ENCODE measurements at places on chromosomes 2 and 18.

GRCh38 chr2:160232905-160233475, 32.9 kb upstream of the ITGB6 start:
- no peak for DNase-seq

- DNase-seq, result no peak
Observed at GRCh38 chr18:28511413-28511821, 334.5 kb upstream of the CDH2 start.

- no peak for DNase-seq
Observed at GRCh38 chr2:37984589-37984988, 59.5 kb downstream of the RMDN2 start.

DNA sequence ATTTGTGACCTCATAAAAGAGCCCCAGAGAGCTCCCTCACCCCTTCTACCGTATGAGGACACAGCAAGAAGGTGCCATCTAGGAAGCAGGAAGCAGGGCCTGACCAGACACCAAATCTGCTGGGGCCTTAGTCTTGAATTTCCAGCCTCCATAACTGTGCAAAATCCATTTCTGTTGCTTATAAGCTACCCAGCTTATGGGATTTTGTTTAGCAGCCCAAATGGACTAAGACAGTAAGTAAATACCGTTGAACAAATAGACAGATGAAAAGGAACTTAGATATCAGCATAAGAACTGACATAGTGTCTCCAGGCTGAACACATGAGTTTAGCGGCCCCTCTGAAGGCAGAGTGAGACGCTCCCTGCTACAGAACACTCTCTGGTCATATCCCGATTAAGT, 130.9 kb downstream of the UXS1 start:
- no peak for DNase-seq

DNA sequence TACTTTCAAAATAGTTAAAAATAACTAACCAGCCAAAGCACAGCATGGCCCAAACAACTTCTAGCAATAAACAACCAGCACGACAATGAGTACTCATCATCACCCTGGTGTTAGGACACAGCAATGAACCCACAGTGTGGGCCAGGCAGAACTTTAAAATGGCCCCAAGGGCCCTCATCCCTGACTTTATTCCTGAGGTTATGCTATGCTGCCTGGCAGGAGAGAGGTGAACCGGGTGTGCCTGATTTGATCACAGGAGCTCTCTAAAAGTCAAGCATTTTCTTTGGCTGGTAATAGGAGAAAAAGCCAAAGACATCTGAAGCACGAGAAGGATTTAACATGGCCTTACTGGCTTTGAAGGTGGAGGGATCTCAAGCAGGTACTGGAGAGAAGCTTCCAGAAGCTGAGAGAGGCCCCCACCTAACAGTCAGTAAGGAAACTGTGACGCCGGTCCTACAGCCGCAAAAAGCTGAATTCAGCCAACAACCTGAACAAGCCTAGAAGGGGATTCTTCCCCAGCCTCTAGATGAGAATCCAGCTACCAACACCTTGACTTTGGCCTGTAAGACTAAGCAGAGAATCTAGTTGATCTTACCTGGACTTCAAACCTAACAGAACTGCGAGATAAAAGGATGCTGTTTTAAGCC, 115.4 kb downstream of the DDX1 start:
- no peak for DNase-seq

GRCh38 chr2:155930312-155930711, 402.2 kb downstream of the NR4A2 start:
- DNase-seq, result no peak

- DNase-seq, result no peak
Observed at GRCh38 chr2:159225025-159226016, 61.2 kb downstream of the WDSUB1 start.

DNA sequence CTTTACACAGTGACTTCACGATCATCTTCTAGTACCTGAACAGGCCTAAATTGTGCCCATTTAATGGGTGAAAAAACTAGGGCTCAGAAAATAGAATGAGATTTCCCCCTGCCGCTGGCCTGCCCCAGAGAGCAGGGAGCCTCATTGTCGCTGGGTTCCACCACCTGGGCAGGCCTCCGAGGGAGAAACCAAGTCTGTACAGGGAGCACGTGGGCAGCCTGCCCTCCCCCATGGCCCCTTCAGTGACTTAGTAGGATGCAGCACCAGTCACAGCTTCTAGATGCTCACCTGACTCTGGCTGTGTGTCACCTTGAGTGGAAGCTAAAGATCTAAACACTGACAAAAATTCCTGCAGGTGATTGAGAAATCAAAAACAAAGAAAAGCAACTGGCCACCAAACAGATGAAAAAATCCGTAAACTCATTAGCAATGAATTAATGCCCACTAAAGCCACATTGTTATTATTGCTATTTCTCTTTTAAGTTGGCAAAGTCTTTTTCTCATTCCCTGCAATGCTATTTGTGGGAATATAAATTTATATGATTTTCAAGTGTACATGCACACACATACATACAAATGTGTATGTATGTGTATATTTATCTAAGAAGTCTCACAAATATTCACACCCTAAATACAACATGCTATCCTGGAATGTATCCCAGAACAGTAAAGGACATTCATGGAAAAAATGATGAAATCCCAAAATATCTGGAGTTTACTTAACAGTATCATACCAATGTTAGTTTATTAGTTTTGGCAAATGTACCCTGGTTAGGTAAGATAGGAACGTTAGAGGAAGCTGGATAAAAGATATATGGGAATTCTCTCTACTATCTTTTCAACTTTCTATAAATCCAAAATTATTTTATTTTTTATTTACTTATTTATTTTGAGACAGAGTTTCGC, 18.7 kb upstream of the ASPRV1 start:
- no peak for DNase-seq

- no peak for DNase-seq
Observed at GRCh38 chr2:177404243-177404642, 11.7 kb downstream of the AGPS start.

GRCh38 chr2:28217042-28217740, 175.5 kb upstream of the FOSL2 start:
- DNase-seq, result no peak

- DNase-seq, result no peak
Observed at GRCh38 chr18:27685807-27686412, 491.0 kb downstream of the CDH2 start.

GRCh38 chr2:105691947-105692390, 52.7 kb upstream of the NCK2 start:
- no peak for DNase-seq

DNA sequence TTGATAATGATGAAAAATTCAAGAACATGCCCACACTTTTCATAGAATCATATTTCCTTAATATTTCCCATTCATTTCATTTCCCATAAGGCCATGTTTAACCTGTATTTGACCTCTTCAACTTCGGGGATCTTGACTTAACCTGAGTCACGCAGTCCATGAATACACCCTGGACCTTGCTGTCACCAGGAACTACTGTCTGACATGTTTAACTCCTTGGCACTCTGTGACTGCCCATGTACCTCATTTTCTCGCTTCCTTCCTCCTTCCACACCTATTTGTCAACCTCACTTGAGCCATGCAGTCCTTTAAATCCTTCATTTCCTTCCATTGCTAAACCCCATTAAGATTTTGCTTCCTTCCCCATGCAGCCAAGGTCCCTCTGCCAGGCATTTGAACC, 16.3 kb downstream of the ABCB11 start:
- DNase-seq, result no peak

DNA sequence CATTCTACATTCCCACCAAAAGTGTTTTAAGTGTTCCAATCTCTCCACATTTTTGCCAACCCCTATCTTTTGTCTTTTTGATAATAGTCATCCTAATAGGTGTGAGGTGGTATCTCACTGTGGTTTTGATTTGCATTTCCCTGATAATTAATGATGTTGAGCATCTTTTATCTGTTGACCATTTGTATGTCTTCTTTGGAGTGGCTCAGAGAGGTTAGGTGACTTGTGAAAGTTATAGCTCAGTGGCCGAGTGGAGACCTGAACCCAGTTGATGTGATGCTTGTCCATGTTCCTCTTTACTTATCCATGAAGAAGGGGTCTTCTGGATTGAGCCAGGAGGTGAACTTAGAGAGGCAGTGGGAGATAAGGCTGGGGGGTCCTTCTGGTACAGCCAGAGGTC, 78.8 kb downstream of the DDX1 start:
- DNase-seq, result no peak

DNA sequence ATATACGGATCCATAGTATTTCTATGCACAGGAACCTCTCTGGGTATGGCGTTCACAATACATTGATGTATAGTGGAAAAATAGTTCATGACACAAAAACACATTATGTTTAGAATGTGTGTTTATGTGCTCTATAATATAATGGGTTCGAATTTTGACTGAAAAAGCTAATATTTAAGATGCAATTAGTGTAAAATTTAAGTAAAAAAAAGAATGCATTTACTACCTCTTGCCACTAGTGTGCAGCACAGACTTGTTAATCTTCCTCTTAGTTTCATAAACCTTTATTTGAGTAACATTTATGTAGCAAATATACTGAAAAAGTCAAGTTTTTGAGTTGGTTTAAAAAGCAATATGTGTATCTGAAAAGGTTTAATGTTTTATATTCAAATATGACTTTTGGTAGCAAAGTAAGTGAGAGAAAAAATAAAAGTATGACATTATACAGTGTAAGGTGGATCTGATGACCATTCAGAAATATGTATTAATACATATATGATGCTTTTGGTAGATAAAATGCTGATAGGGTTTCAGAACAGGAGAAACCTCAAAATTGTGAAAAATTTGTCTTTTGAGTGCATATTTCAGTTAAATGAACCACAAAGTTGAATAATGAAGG, 49.4 kb downstream of the CCDC102B start:
- DNase-seq, result no peak

DNA sequence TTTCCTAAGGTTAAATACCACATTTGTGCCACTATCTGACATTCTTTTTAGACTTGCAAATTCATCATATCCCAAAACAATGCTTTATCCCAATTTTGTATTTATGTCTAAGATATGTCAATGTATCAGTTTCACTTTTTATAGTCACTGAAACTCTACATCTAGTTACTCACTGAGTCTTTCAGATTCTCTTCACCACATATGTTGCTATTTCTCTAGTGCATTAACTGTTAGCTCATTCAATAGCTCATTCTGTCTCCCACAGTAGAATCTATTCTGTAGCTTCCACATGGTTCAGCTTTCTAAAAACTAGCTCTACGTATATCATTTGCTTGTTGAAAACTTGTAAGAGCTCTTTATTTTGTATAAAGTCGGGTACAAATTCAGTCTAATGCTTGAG, 1420.6 kb upstream of the NXPH2 start:
- DNase-seq, result no peak

- DNase-seq, result no peak
Observed at GRCh38 chr2:237567276-237568029, 1.1 kb downstream of the PRLH start.

DNA sequence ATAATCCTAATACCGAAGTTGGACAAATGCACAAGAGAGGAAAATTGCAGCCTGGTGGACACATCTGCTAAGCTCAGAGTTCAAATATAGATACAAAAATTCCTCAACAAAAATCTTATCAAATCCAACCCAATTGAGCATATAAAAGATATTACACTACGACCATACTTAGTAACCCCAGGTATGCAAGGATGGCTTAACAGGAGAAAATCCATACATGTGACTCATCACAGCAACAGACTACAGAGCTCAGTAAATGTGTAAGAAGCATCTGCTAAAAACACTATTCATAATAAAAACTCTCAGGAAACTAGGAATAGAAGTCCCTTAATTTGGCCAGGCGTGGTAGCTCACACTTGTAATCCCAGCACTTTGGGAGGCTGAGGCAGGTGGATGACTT, 28.3 kb downstream of the HS6ST1 start:
- no peak for DNase-seq

GRCh38 chr2:57291209-57291608, 755.4 kb upstream of the VRK2 start:
- DNase-seq, result no peak

- DNase-seq, result no peak
Observed at GRCh38 chr2:210299866-210300373, 15.1 kb downstream of the MYL1 start.

- no peak for DNase-seq
Observed at GRCh38 chr2:196851088-196851487, 41.9 kb upstream of the C2orf66 start.

- DNase-seq, result peak; percentile 81
Observed at GRCh38 chr18:74498712-74499627, 2.8 kb downstream of the CNDP2 start.

GRCh38 chr2:23069156-23069555, 315.8 kb upstream of the KLHL29 start:
- no peak for DNase-seq

GRCh38 chr2:11444737-11445136, 21.2 kb downstream of the E2F6 start:
- DNase-seq, result no peak

DNA sequence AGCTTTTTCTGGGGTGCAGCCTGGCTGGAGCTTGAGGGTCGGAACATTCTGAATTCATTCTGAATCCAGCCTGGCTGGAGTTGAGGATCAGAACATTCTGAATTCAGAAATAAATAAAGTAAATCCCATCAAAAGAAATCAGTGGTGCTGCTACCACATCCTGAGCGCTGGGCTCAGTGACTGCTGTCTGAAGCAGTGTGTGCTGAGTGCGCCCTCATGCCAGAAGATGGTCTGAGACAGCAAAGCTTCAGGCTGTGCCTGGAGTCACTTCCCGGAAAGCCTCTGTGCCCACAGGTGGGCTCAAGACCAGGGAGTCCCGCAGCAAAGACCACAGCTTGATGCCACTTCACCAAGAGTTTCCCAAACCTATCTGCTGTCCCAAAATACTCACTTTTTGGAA, 187.9 kb downstream of the VAPA start:
- DNase-seq, result no peak

DNA sequence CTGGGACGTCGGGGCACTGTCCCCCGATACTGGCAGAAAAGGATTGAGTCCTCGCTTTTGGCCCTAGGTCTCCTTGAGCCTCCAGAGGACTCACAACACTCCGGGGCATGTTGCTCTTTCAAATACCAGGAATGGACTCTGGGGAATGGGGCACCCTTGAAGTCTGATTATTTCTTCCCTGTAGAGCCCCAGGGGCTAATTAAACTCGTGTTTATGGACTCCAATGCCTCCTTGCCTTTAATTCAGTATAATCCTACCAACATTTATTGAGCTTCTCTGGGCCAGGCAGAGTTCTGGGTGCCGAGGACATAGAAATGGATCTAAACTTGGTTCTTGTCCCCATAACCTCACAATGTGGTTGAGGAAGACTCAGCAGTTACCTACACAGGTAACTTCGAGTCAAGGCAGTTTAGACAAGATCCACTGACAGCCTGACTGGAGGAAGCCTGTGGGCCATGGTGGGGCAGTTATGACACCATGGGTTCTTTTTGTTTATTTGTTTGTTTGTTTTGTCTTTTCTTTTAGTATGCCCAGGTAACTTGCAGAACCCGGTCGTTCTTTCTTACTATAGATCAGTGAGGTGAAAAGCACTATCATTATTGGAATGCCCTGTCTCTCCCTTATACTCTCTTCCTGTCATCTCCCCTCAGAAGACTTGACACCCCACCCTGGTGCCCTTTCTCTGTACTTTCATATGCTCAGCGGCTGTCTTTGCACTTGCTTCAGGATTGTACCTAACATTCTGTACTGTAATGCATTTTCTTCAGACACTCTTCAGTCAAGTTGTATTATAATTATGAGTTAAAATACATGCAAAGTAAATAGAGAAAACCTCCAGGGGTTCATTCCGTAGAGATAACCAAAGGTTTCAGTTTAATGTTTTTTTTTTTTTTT, 3.2 kb downstream of the CFLAR start:
- no peak for DNase-seq

GRCh38 chr2:232951181-232951580, 61.9 kb downstream of the NGEF start:
- DNase-seq, result no peak

- no peak for DNase-seq
Observed at GRCh38 chr2:96203130-96204028, 5.2 kb downstream of the STARD7 start.
